Daoy (cell line): ENCODE measurements at places on chromosomes 6 and 20. TPM values are rescaled to one million over a fixed set of nuclear protein-coding genes. Genes with fewer than 3 reads are reported as not detected.

MYT1 gene
- total RNA-seq = 0.06 TPM in 1 of 2 replicates, not detected in the other

LY6G5B gene
- 0.91 and 6.3 TPM in 2 replicates for total RNA-seq

PREP gene
- total RNA-seq = 12.1 and 17.0 TPM in 2 replicates

KIAA1755 gene
- total RNA-seq = 0.30 and 1.0 TPM in 2 replicates

C20orf204 gene
- total RNA-seq = 1.1 and 1.8 TPM in 2 replicates

DYNLT2 gene
- total RNA-seq = 1.8 and 2.3 TPM in 2 replicates

EDN1 gene
- 30.2 and 36.6 TPM in 2 replicates for total RNA-seq

CARMIL1 gene
- total RNA-seq = 13.4 and 18.2 TPM in 2 replicates

KIFC1 gene
- 122 and 148 TPM in 2 replicates for total RNA-seq

ADTRP gene
- 2.5 and 2.8 TPM in 2 replicates for total RNA-seq

GRIK2 gene
- not detected in 2 replicates for total RNA-seq

GPR63 gene
- 1.7 and 3.0 TPM in 2 replicates for total RNA-seq

CDC5L gene
- 50.2 and 57.8 TPM in 2 replicates for total RNA-seq

PFDN6 gene
- total RNA-seq = 126 and 182 TPM in 2 replicates

SYCP2 gene
- total RNA-seq = 1.7 TPM in 1 of 2 replicates, not detected in the other

CRISP2 gene
- 0.23 and 1.1 TPM in 2 replicates for total RNA-seq

PRRT1 gene
- total RNA-seq = not detected in 2 replicates

GRM1 gene
- total RNA-seq = not detected in 2 replicates

FGD2 gene
- total RNA-seq = not detected in 2 replicates

SLC17A3 gene
- not detected in 2 replicates for total RNA-seq

BCLAF1 gene
- 168 and 271 TPM in 2 replicates for total RNA-seq

HLA-DMA gene
- total RNA-seq = 0.11 and 1.8 TPM in 2 replicates

BHLHE23 gene
- total RNA-seq = not detected in 2 replicates

HBS1L gene
- 126 and 141 TPM in 2 replicates for total RNA-seq

LINC00237 gene
- 4.4 TPM in 1 of 2 replicates, not detected in the other for total RNA-seq

SULF2 gene
- total RNA-seq = 3.7 and 5.7 TPM in 2 replicates

C6orf118 gene
- total RNA-seq = 0.51 TPM in 1 of 2 replicates, not detected in the other

NELFE gene
- 180 and 195 TPM in 2 replicates for total RNA-seq

KIF25 gene
- total RNA-seq = not detected in 2 replicates

EYS gene
- not detected in 2 replicates for total RNA-seq

NKX2-2 gene
- 1.4 and 3.7 TPM in 2 replicates for total RNA-seq

SRMS gene
- total RNA-seq = not detected in 2 replicates

PSMB8 gene
- total RNA-seq = 108 and 133 TPM in 2 replicates

RSPH9 gene
- not detected in 2 replicates for total RNA-seq

TMEM170B gene
- total RNA-seq = 5.2 and 5.8 TPM in 2 replicates

SAMD3 gene
- total RNA-seq = not detected in 2 replicates

PAK5 gene
- total RNA-seq = 0.46 TPM in 1 of 2 replicates, not detected in the other

PTP4A1 gene
- total RNA-seq = 5.3 and 9.9 TPM in 2 replicates

TNNC2 gene
- not detected in 2 replicates for total RNA-seq

SIRPD gene
- not detected in 2 replicates for total RNA-seq

SIRPB1 gene
- total RNA-seq = 0.06 and 0.11 TPM in 2 replicates

BACH2 gene
- total RNA-seq = 0.46 and 0.60 TPM in 2 replicates

MACROD2 gene
- total RNA-seq = 0.51 and 0.86 TPM in 2 replicates

SEL1L2 gene
- total RNA-seq = not detected in 2 replicates

AFG1L gene
- 3.5 and 6.9 TPM in 2 replicates for total RNA-seq

CCDC170 gene
- total RNA-seq = not detected in 2 replicates

CYP39A1 gene
- 2.9 and 5.1 TPM in 2 replicates for total RNA-seq

HIVEP2 gene
- 7.2 and 8.2 TPM in 2 replicates for total RNA-seq
